Brain (organoid and tissue), 16 donors: ENCODE measurements at places on chromosomes 6 and 20. TPM values are rescaled to one million over a fixed set of nuclear protein-coding genes. Genes with fewer than 3 reads are reported as not detected.

The EPHA7 gene
- 5.8 TPM for polyA plus RNA-seq

The COL20A1 gene
- 4.3 TPM for polyA plus RNA-seq

The HTR1E gene
- 1.1 TPM for polyA plus RNA-seq

The CPNE5 gene
- polyA plus RNA-seq, result 22.9 TPM

The FAM83D gene
- 30.7 TPM for polyA plus RNA-seq

The SCGN gene
- polyA plus RNA-seq, result 383 TPM

The HAO1 gene
- not detected for polyA plus RNA-seq

The RNF182 gene
- 38.1 TPM for polyA plus RNA-seq

The RAB32 gene
- polyA plus RNA-seq, result 2.4 TPM

The PRRT1 gene
- polyA plus RNA-seq, result 48.8 TPM

The TRIM10 gene
- not detected for polyA plus RNA-seq

The SIRPA gene
- polyA plus RNA-seq, result 71.6 TPM

The SAMD5 gene
- polyA plus RNA-seq, result 0.17 TPM

The GPSM3 gene
- polyA plus RNA-seq, result 7.3 TPM

The GHRH gene
- not detected for polyA plus RNA-seq

The PRELID3B gene
- 38.3 TPM for polyA plus RNA-seq

The GTF2H4 gene
- 33.0 TPM for polyA plus RNA-seq

The BPIFA1 gene
- not detected for polyA plus RNA-seq

The RPS10 gene
- polyA plus RNA-seq, result 3,693 TPM

The ATP6V1G2 gene
- polyA plus RNA-seq, result 122 TPM

The C6orf58 gene
- not detected for polyA plus RNA-seq
